ENCODE measurements at places on chromosomes 4 and X.

DNA sequence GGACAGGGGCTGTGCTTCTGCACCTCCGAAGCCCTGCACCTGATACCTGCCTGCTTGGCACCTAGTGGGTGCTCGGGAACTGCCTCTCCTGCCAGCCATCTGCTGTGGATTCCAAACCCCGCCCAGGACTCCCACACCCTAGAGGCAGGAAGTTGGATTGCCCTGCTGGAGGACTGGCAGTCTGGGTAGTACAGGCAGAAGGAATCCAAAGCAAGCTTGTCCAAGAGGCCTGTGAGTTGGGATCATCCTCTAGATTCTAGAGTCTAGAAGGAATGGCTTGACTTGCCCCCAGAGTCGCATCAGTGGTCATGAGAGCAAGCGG is 64.6 kb upstream of the MTM1 start:
- no peak overlapping the region for H3K27ac ChIP-seq
- no peak overlapping the region for H3K4me3 ChIP-seq
- H3K27me3 ChIP-seq: peaks cover 3% of the 10 kb centered on the region
- no peaks in the 10 kb centered on the region for H3K4me1 ChIP-seq
- DNase-seq: no peak
- H3K36me3 ChIP-seq: no peaks in the 10 kb centered on the region

- no peak overlapping the region for H3K27ac ChIP-seq
- H3K36me3 ChIP-seq: no peaks in the 10 kb centered on the region
- H3K27me3 ChIP-seq: no peaks in the 10 kb centered on the region
- H3K4me3 ChIP-seq: no peak overlapping the region
- no peaks in the 10 kb centered on the region for H3K4me1 ChIP-seq
These were observed 113.3 kb upstream of the SHISA3 start for GRCh38 chr4:42284030-42284429.

DNA sequence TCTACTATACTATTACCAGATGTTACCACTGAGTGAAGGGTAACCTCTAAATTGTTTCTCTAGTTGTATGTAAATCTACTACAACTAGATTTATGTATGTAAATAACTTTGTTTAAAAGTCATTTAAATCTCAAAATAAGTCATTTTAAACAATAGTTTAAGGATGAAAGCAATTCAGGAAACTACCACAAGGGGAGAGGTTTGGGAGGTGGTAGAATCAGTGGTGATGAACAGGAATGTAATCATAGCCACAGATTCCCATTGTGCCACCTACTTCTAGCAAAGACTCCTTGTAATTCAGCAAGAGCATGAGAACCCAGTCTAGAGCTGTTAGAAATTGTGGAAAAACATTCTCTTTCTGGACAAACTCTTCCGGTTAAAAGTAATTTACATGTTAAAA is 234.6 kb downstream of the SLC7A11 start:
- H3K4me3 ChIP-seq: no peak overlapping the region
- H3K27me3 ChIP-seq: no peaks in the 10 kb centered on the region
- no peaks in the 10 kb centered on the region for H3K36me3 ChIP-seq
- DNase-seq: no peak

DNA sequence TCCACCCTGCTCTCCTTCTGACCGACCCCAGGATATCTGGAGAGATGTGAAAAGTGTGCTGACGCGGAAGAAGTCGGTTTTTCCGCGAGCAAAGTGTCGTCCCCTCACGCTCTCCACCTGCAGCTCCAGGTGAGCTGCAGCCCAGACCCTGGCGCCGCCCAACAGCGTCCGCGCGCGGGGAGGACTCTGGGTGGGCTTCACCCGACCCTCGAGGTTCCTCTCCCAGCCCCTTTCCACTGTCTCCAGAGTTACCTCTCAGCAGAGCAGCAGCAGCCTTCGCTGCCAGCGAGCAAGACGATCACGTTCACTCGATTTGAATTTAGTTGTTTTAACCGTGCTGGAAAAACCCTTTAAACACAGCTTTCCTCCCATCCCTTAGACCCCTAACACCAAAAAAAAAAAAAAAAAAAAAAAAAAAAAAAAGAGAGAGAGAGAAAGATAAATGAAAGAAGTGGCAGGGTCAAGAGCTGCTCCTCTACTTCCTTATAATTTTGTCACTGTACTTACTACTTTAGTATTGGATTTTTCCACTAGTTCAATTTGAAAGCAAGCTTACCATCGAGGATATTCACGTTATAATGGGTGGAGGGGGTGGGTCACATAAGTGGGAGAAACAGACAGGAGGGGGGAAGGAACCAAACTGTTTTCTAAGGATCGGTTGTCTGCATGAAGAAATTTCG is 758 bp upstream of the NR3C2 start:
- peak overlapping the region; percentile 36 for H3K27ac ChIP-seq
- no peak for DNase-seq
- no peaks in the 10 kb centered on the region for H3K36me3 ChIP-seq
- peak overlapping the region; percentile 71 for H3K4me3 ChIP-seq

- no peaks in the 10 kb centered on the region for H3K36me3 ChIP-seq
- no peak for DNase-seq
- H3K4me3 ChIP-seq: no peak overlapping the region
- H3K4me1 ChIP-seq: no peaks in the 10 kb centered on the region
These were observed 953.9 kb upstream of the PCDH10 start for GRCh38 chr4:132195176-132195575.

All from K562 (cell line).